ENCODE measurements at places on chromosomes 12 and 14.

GRCh38 chr12:110466791-110467190 is 1.3 kb downstream of the GPN3 start:
- no peak for DNase-seq

DNA sequence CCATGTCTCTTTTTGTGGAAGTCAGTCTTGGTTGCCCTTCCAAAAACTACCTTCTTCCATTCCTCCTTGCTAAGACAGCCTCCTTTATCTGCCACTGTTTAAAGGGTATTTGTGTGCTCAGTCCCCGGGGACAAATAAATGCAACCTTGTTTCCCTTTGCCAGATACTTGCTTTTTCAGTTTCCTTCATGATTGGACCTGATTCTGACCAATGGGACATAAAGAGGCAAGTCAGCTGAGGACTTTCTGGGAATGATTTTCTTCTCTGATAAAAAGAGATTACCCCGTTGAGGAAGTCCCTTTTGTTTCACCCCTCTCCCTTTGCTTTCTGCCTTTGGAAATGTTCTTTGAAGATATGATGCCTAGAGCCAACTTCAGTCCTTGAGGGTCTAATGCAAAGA is 7.4 kb upstream of the TUBA1B start:
- DNase-seq = no peak

DNA sequence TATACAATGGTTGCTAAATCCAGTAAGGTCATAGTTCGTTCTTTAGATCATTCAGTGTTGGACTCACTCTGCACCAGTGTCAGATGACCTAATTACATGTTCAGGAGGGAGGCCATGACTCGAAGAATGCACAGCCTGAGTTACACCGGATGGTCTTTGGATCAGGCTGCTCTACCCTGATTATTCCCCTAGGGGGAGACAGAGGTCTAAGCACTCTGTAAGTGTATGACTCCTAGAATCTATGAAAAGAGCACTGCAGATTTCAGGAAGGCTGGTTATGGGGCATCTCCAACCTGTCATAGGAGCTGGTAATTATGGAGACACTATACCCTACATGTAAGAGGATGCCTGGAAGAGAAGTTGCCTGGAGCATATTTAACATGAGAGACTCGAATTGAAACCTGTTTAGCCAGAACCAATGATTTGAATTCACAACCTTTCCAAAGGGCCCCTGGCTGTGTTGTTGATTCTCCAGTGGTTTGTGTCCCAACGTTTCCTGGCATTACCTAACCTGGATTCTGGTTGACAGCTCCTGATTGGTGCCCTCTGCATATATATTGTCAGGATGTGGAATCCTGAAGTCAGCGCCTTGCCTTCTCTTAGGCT is at the start of gene MUCL1:
MUCL1 (plus strand) TSS at position 584 of the 606 bp plus-strand sequence. CDS start 67 bp downstream, outside the sequence.
- DNase-seq = peak; percentile 46

DNA sequence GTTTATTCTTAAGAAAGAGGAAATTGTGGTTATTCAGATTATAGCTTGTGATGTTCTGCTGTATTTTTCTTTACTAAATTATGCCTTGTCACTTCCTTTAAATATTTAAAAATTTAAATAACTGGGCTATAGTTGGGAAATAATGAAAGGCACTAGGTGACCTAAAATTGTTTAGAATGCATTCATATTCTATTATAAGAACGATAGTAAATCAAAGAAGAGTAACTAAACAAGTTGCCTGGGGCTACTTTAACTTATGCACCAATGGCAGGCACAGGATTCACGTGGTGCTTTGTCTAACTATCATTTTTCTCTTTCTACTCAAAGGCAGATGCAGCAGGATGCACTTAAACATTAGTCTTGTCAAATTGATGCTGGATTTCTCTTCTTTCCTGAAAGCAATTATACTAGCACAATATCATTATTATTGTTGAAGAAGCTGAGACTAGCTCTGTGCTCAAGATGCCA is 190.7 kb upstream of the PPFIA2 start:
- DNase-seq = no peak

GRCh38 chr12:1768615-1769014 is 51.8 kb upstream of the LRTM2 start:
- no peak for DNase-seq

DNA sequence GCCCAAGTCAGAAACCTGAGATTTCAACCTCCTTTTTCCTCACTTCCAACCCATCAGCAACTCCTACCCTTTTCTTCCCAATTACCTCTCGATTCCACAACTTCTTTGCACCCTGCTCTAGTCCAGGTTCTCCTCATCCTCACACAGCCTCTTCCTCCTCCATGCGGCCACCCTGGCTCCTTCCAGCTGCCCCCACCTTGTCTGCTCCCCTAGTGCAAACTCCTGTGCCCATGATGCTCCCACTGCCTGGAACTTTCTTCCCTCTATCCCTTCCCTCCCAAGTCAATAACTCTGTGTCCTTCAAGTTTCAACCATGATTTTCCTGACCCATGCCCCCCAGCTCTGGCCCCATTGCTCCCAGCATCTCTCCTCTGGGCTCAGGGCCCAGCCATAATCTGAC is 17.3 kb downstream of the SELPLG start:
- no peak for DNase-seq

GRCh38 chr12:109827566-109828550 is 5.3 kb downstream of the TRPV4 start:
- no peak for DNase-seq

Data from activated CD4-positive, CD25-positive, alpha-beta regulatory T cell treated with anti-CD3 and anti-CD28 coated beads, Interleukin-2, amount 50 U/mL, for 16 hours (primary cell).